Activated T-helper 1 cell treated with Interleukin-2 at 50 U/mL for 16 hours (primary cell): ENCODE measurements at places on chromosomes 3 and 15.
A peak's percentile ranks its signal among the peaks of the same experiment; 100 is the strongest.

- DNase-seq = no peak
Observed at GRCh38 chr3:13197795-13198194, 124.6 kb upstream of the IQSEC1 start.

- no peak for DNase-seq
Observed at GRCh38 chr3:177527182-177527581, 329.9 kb upstream of the TBL1XR1 start.

DNA sequence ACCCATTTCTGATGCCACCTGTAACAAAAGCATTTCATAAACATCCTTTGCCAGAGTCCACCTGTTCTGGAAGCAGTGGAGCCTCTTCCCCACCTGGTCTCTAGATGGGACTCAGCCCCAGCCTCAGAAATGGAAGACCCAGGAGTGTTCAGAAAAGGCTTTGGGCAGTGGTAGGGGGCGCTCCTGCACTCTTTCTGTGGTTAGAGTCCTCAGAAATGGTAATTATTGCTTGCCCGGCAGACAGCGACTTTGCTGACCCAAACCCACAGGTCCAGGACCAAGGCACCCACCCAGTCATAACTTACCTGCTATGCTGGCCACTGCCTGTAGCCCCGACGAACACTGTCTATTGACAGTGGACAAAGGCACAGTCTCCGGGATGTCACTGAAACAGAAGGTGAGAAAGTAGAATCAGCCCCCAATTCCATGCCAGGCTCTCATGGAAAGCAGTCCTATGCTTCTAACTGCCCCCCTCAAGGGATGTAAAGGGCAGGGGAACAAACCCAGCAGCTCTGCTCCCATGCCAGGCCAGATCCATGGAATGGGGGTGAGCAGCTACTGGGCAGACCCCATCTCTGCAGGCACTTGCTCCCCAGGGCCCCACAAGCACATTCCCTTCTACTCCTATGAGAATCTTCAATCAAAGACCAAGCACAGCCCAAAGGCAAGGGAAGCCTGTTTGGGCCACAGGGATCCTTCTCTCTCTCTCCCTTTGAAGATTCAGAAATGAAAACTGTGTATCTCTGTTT lies 5.1 kb downstream of the ACAA1 start:
- no peak for DNase-seq

DNA sequence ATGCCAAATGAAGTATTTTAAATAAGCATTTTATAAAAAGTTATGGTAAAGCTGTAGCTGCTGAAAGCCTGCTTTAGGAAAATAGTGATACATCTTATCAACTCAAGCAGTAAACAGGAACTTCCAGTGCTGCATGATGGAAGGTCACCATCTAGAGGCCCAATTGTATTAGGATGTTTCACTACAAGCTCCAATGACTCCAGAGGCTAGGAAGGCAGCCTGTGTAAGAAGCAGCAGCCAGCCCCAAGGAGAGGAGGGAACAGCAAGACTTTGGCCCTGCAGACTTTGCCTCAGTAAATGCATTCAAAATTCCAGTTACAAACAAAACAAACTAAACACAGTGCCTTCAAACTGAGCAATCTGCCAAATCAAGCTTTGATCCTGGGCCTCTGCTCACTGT lies 32.1 kb downstream of the ILDR1 start:
- no peak for DNase-seq

GRCh38 chr15:68593828-68594532 lies 15.2 kb downstream of the CORO2B start:
- no peak for DNase-seq

GRCh38 chr15:50134524-50135024 lies 15.5 kb upstream of the ATP8B4 start:
- no peak for DNase-seq

DNA sequence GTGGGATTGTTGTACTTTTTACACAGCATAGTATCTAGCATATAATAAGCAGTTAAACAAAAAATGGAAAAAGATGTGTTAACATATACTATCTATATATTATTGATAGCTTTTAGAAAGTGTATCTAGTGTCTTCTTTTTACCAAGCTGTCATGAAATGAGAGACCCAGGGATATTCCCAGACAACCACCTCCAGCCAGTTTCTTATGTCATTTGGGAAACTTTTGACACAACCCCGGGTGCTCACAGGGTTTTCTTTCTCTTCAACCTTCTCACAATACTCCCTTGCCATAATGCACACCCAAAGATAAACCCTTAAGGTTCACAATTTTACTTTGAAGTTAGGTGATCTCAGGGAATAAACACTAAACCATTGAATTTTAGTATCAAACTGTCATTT lies 4.8 kb upstream of the PLA1A start:
- no peak for DNase-seq

- DNase-seq = no peak
Observed at GRCh38 chr15:100041127-100041828, 300.5 kb downstream of the ADAMTS17 start.

GRCh38 chr3:39434574-39434973 lies 28.1 kb downstream of the RPSA start:
- DNase-seq = no peak

DNA sequence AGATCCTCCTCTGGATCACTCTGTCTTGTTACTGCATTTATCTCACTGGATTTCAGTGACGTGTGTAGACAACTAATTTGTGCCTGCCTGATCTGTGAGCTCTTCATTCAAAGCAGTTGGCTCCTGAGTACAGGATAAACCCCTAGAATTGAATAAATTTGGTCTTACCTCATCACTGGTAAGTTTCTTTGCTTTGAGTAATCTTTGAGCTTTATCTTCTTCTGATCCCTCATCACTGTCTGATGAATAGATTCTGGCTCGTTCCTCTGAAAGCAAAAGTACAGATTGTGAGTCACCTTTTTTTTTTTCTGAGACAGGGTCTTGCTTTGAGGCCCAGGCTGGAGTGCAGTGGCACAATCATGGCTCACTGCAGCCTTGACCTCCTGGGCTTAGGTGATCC lies 24.5 kb downstream of the LEO1 start:
- no peak for DNase-seq

- DNase-seq = no peak
Observed at GRCh38 chr15:33083232-33084081, 111.1 kb downstream of the FMN1 start.

GRCh38 chr3:148727231-148727630 lies 29.5 kb downstream of the AGTR1 start:
- DNase-seq = no peak

GRCh38 chr15:22908830-22909229 lies 70.4 kb downstream of the NIPA2 start:
- no peak for DNase-seq

GRCh38 chr3:42752441-42752840 lies 20.6 kb downstream of the CCDC13 start:
- DNase-seq = no peak

DNA sequence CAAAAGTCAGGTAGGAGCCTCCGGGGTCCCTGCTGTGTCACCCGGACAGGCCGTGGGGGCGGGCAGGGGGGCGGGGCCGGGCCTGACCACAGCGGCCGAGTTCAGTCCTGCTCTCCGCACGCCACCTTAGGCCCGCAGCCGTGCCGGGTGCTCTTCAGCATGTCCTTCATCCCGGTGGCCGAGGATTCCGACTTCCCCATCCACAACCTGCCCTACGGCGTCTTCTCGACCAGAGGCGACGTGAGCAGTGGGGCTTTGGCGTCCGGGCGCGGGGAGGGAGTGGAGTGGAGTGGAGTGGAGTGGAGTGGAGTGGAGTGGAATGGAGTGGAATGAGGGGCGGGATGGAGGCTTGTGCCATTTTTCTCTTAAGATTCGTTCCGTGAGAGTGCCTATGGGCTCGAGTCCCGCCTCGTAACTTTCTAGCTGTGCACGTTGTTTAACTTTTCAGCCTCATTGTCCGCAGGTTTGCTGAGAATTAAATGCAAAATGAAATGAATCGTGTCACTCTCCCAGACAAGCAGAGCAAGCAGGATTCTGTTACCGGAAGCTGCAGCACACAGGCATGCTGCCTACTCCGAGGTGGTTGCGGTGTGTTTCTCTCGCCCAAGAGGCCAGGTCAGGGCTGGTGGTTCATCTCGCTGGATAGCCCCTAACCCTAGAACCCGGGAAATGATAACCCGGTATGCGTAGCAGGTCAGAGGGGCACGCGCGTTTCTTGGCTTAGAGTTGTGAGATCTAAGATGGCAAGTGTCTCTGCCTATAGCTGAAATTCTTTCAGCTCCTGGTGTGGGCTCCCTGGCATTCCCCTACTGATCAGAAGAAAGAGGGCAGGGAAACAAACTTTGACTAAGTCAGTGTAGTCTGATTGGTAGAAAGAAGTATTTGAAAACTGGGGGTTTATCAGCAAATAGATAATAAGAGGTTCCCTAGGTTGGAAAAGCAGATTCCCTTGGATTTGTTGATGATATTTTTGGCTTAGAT lies at the start of gene FAH:
Gene FAH (plus strand): TSS at position 104 of the 981 bp plus-strand sequence. CDS start 56 bp downstream, at position 160.
- DNase-seq = peak; percentile 8

GRCh38 chr15:62327406-62327805 lies 162.3 kb upstream of the C2CD4B start:
- DNase-seq = no peak

GRCh38 chr3:23885210-23885609 lies 31.6 kb downstream of the NKIRAS1 start:
- DNase-seq = no peak

GRCh38 chr3:187242435-187242834 lies 45.1 kb downstream of the RTP1 start:
- no peak for DNase-seq

DNA sequence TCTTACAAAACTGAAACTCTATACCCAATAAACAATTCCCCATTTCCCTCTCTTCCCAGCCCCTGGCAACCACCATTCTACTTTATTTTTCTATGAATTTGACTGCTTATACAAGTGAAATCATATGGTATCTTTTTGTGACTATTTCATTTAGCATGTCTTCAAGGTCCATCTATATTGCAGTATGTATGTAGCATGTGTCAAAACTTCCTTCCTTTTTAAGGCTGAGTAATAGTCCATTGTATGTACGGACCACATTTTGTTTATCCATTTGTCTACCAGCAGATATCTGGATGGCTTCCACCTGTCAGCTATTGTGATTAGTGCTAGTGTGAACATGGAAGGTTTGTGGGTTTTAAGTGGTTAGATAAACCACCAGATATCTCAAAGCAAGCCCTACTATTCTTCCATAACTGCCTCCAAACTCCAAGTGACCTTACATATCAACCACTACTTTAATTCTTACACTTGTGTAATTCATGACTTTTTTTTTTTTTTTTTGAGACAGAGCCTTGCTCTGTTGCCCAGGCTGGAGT lies 134.7 kb downstream of the TMCC1 start:
- DNase-seq = no peak

GRCh38 chr15:44125879-44126278 lies 69.2 kb downstream of the FRMD5 start:
- DNase-seq = no peak

GRCh38 chr3:158360756-158361448 lies 210.1 kb upstream of the MLF1 start:
- DNase-seq = no peak
